ENCODE measurements at places on chromosomes 12 and 14.

DNA sequence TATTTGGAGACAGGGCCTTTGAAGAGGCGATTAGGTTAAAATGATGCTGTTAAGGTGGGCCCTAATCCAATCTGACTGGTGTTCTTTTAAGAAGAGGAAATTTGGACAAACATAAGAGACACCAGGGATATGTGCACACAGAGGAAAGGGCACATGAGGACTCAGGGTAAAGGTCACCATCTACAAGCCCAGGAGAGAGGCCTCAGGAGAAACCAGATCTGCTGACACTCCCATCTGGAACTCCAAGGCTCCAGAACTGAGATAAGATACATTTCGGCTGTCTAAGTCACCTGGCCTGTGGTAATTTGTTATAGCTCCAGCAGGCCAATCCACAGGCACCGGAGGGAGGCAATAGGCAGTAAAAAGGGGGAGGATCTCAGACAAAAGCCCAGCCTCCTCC, 48.6 kb downstream of the KICS2 start:
- DNase-seq = no peak

GRCh38 chr12:53502331-53502730, 1.2 kb downstream of the TARBP2 start:
- no peak for DNase-seq

GRCh38 chr12:87182696-87183233, 846.4 kb downstream of the C12orf50 start:
- no peak for DNase-seq

- DNase-seq = peak; percentile 77
These were observed 136.1 kb upstream of the MAP1LC3B2 start for GRCh38 chr12:116423094-116423493.

- DNase-seq = no peak
These were observed 1.7 kb downstream of the LMBR1L start for GRCh38 chr12:49108958-49109404.

DNA sequence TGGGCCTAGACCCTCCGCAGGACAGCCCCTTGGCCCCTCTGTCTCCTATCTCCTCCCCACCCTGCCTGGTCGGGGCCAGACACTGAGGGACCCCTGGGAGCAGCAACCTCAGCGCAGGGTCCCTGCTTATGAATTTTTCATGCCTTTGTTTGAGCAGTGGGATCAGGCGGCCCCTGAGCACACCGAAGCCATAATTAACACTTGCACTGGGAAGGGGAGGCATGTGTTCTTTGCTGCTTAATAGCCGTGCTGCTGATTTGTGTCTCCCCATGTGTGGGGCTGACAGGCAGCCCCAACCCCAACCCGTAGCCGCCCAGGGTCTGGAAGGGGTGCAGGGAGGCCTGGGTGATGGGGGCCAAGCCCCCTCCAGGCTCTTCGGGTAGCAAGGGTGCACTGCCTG, 52.7 kb downstream of the FBRSL1 start:
- no peak for DNase-seq

DNA sequence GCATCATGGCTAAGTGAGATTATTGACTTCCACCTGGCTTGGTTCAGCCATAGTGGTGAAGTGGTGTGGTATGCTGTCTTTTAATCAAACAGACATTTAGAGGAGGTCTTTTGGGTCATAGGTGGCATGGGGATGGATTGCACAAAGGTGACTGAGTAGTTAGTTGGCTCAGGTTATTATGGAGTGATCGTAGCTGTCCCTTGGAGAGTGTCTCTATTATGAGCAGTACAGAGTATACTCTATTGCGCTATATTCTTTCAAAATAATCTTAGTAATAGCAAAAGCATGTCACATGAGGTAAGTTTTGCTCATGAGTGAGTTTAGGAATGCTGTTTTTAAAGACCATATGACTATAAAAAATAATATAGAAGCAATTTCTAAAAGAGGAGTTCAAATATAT, 60.4 kb downstream of the RASSF8 start:
- no peak for DNase-seq

DNA sequence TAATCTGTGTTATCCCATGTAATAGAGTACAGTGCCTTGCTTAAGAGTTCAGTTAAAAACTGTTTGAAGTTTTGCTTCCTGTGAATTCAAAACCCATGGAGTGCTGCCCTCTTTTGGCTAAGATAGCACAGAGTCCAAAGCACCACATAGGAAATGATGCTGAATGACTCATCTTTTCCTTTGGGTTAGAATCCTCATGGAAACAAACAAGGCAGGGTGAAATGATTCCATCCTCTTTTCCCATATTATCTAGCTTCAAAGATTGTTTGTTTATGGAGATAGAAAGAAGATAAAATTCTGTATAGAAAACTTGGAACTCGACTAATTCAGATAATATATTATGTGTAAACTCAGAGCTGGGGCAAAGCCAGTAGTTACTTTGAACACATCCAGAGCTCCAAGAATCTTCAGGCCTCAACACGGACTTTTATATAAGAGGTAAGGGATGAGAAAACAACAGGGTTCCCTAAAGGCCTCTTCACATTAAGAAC, 87.4 kb downstream of the OTOGL start:
- peak; percentile 92 for DNase-seq

GRCh38 chr12:23559268-23559753, 390.2 kb downstream of the SOX5 start:
- no peak for DNase-seq

- no peak for DNase-seq
These were observed 3.8 kb downstream of the SERPINA3 start for GRCh38 chr14:94615823-94616570.

- DNase-seq = no peak
These were observed 242.2 kb downstream of the SOX5 start for GRCh38 chr12:23707270-23707669.

DNA sequence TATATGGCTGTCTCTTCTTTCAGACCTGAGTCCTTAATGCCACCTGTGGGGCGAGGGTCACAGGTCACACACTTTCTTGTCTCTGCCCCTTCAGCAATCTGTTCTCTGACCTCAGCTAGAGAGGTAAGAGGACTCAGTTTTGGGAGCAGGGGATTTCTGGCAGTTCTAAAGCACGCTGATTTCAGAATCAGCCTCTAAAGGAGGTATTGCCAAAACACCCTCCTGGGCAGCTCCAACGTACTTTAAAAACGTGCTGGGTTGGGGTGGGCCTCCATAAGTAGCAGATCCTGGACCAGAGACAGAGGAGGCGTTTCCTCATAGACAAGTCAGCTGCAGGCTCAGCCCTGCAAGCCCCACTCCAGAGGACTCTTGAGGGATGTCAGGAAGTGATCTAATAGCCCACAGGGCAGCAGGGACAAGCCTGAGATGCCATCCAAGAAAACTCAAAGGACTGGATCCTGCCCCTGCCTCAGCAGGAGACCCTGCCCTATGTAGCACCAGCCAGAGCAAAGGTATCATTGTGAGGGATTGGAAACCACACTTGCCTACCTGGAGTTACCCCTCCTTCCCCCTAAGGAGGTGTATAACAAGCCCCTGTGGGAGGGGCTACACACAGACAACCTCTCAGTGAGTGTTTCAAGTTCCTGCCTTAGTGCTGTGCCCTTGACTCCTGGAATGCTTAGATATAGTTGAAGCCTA, 8.5 kb downstream of the CTDSP2 start:
- peak; percentile 23 for DNase-seq

DNA sequence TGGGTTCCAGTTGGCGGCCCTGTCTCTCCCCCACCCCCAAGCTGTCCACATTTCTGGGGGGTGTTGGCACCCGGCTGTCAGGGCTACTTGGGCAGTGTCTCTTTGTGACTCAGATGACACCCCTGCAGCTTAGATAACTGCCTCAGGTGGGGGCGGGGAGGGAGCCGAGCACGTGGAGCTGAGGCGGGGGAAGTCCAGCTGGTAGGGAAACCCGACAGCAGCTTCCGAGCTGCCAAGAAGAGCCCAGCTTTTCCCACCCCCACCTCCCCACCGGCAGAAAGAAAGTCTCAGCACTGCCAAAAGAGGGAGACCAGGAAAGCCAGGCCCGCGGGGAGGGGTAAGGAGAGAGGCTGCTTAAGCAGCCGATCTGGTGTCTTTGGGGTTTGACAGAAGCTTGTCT, 1.4 kb downstream of the LRTM2 start:
- no peak for DNase-seq

DNA sequence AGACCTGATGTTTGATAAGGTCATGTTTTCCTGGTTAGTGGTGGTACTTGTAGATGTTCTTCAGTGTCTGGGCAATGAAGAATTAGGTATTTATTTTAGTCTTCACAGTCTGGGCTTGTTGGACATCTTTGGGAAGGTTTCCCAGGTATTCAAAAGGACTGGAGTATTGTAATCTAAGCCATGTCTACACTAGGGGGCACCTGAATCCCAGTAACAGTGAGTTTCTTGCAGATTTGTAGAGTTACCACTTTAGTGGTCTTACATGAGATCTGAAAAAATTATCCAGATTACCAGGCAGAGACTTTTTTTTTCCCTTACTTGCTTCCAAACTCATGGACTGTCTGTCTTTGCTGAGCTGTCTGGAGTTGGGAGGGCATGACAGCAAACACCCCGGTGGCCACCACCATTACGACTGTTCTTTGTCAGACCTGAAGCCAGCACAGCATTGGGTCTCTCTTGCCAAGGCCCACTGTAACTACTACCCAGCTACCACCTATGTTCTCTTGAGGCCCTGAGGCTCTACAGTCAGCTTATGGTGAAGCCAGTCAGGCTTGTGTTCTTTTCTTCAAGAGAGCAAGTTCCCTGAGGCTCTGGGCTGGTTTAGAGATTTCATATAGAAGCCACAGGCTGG, 820.7 kb upstream of the FBXO33 start:
- no peak for DNase-seq

- DNase-seq = no peak
These were observed 324.8 kb upstream of the FAR2 start for GRCh38 chr12:28824193-28824846.

DNA sequence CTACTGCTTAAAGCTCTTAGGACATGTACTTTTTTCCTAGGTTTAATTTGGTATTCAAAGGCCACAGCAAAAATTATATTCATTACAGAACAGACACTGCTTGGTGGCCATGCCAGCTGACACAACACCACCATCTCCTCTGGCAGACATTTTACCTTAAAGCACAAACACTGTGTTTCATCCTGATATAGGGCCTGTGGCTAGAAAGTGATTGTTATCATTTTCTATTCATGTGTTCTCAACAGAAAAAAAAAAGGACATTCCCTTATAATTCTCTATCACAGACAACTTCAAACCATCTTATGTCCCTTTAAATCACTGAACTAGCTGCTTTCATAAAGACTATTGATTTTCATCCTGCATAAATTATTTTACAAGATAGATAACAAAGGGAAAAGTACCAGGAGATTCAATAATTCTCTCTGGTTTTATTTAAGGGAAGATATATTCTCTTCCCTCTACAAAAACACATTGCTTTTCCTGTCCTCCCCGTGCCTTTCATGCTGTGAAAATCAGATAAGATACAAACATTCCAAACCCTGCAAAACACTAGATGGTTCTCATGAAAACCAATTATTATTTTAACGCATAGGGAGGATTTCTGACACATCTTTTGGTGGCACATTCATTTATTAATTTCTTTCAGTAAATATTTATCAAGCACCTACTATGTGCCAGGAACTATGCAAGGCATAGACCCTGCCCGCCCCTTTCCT, 139.3 kb upstream of the TMCC3 start:
- no peak for DNase-seq

Data from fibroblast of skin of left quadriceps (primary cell).